Hippocampal formation (tissue), 2 donors: ENCODE measurements at places on chromosomes 2 and 18.

DNA sequence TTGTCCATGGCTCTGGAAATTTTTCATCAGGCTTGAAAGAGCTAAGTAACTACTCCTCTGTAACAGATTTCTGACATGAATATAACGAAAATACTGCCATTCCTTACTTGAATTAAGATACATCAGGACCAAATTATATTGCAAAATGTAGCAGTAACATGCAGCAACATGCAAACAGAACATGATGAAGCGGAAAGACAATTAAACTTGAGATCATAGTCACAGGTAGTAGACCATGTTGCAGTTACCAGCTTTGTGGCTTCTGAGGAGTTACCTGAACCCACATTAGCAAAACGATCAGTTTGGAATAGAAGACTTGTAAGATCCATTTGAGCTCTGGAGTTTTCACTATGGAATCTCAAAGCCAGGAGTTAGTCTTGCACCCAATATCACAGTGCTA, 76.2 kb downstream of the MREG start:
- DNase-seq = no peak

GRCh38 chr2:15662579-15662978, 70.9 kb downstream of the DDX1 start:
- DNase-seq = no peak

GRCh38 chr2:54249629-54250028, 6.4 kb downstream of the TSPYL6 start:
- no peak for DNase-seq

DNA sequence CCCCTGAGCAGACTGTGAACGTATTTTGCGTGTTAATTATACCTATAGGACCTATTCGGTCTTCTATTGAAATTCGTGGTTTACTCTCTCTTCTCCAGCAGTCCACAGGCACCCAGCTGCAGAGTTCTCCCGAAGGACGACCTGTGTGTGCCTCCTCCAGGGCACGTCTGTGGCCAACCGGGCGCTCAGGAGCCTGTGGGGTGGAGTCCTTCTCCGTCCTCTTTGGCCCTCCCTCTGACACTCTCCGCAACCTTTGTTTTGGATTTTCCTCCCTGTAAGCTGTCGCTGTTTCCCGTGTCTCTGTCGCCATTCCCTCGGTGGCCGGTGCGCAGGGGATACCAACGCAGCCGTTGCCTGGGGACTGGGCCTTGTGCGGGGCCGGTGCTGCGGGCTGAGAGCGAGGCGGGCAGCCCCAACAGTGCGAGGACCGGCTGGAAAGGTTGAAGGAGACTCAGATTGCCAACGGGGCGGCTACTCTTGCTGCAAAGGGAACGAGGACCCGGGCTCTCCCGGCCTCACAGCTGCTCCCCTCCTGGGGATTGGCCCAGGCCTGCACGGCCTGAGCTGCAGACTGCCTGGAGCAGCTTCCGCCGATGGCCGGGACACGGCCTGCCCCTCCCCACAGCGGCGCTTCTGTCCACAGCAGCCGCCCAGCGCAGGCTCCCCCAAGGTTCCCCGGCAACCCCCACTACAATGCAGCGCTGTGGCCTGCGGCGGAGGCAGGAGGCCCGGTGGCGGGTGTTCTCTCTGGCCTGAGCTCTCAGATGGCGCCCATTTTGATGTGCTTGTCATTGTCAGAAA, 221.0 kb downstream of the MTX2 start:
- DNase-seq = peak; percentile 27

DNA sequence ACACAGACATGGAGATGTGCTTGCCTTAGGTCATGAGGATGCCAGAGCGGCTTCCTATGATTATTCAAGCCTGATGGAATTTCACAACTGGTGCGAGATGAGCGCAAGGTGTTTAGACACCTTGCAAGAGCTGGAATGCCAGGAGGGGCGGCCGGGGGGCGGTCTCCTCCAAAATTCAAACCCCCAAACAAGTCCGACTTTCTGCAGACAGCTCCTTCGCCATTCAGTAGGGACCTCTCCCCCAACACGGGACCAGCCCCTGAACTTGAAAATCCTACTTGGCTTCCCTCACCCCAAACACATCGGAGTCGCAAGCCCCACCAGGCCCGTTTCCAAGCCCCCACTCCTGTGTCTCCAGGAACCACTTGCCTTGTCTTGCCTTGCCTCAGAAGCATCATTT, 64.8 kb upstream of the ID2 start:
- no peak for DNase-seq

- no peak for DNase-seq
Observed at GRCh38 chr2:240224676-240225075, 84.2 kb upstream of the OTOS start.

DNA sequence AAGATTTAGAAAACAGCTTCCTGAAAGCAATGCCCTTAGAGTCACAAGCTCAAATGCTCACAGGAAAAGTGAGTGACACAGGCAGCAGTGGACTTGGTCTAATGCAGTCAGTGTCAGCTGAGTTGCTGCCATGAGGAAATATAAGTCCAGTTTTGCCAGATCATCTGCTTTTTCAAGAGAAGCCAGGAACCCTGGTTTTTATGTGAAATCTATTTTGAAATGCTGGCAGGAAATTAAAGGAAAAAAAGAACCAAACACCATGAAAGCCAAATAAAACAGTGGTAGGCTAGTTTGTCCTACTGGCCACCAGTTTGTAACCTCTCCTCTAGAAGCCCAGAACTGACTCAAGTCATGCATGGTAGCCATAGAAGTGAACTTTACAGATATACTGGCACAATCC, 109.2 kb downstream of the THADA start:
- DNase-seq = no peak

DNA sequence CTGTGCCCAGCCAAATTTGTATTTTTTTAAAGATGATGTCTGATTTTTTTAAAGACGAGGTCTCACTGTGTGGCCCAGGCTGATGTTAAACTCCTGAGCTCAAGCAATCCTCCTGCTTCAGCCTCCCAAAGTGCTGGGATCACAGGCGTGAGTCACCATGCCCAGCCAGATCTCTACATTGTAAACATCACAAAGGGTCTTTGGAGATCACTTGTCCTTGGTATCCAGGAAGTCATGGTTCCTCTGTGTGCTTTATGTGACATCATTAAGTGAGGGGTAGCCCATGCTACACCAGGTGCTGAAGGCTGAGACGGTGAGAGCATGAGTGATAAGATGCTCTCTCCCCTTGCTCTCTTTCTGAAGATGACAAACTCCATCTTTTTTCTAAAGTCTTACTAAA, 7.0 kb upstream of the NUP35 start:
- DNase-seq = no peak

GRCh38 chr2:30072250-30072842, 74.5 kb upstream of the YPEL5 start:
- peak; percentile 55 for DNase-seq

GRCh38 chr2:25339211-25339674, 2.5 kb downstream of the DNMT3A start:
- no peak for DNase-seq

GRCh38 chr2:7452110-7452876, 535.1 kb downstream of the RNF144A start:
- no peak for DNase-seq

DNA sequence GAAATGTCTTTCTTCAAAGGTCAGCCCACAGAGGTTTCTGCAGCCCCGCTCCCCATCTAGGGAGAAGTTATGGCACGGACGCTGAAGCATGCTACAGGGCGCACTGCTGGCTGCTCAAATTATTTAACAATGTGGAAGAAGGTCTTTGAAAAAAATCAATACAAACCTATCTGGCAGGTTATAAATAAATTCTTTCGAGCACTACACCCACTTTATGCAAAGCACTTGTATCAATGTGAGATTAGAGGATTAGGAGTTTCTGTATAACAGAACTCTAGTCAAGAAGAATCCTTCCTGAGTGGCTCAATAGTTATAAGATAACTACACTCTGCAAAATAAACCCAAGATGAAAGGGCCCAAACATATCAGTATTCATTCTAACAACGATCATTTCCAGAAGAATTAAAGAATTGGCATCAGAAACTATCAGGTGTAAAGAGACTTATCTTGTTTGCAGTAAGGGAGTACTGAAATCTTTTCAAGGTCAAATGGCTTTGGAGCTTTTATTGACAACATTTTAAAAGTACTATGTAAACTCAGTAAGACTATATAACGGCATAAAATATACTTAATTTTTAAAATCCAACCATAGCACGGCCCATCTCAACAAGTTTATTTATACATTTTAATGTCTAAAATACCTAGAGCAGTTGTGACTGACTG, 103.0 kb upstream of the DNMT3A start:
- no peak for DNase-seq

DNA sequence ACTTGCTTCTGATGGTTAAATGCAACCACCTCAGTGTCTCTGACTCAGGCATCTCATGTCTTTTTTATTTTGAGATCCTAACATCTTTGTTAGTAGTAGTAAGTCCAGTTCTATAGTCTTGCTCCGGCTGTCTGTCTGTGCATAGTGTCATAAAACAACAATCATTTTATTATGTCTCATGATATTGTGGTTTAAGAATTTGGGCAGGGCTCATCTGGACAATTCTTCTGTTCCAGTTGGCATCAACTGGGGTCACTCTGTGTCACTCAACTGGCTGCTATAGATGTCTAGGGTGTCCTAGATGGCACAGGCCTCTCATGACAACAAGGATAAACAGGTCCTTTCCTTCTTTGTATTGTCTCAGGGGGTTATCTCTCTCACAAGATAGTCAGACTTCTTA, 299.6 kb upstream of the ZNF521 start:
- no peak for DNase-seq
